ENCODE measurements at places on chromosomes 12 and 14. TPM values are rescaled to one million over a fixed set of nuclear protein-coding genes. Genes with fewer than 3 reads are reported as not detected.
A peak's percentile ranks its signal among the peaks of the same experiment; 100 is the strongest.

- peak; percentile 17 for DNase-seq
Measured at GRCh38 chr12:121610239-121611149, 15.8 kb upstream of the ORAI1 start.

DNA sequence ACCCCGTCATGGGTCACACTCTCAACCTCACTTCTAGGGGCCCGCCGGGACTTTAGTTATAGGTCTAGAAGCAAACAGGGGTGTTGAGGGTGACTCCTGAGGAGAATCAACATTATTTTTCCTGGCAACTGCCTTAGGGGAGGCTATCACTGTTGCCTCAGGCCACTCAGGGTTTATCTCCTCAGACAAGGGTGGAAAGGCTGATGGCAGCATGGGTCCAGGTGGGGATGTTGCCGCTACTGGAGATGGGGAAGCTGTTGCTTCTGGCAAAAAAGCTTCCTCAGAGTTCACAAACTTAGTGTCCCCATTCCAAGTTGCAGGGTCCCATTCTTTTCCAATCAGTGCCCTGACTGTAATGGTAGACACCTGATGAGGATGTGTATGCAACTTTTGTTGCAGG, 467.4 kb upstream of the RGS6 start:
- DNase-seq = no peak

SYCP3 gene
- not detected for total RNA-seq

DNA sequence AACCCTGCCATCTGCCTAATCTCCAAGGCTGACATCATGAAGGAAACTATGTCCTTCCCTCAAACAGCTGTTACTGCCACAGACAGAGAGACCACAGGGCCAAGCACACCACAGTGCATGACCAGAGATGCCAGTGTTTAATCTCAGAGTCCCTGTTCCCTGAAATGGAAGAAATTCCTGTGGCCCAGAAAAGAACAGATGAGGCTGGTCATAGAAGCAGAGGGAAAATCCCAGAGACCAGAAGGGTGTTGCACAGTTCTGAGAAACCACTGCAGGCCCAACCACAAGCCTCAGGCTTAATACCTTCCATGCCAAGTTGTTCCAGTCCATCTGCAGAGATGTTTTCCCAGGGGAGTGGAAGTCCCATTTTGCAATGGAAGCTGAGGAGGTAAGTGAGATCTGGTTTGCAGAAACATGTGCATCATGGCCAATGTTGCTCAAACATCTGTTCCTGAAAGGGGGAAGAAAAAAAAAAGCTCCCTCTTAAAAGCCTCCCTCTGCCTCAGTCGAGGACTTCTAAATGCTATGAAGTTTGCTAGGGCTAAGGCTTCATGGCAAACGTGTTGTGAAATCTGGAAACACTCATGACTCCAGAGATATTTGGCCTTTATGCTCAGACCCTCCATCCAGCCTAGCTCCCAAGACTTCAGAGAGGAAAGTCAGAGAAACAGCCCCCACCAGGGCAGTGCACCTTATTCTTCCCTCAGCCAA, 98.6 kb downstream of the SCARB1 start:
- no peak for DNase-seq

- peak; percentile 81 for DNase-seq
Measured at GRCh38 chr12:112978163-112979040, at the start of gene OAS2. Gene OAS2 (plus strand): TSS chr12:112978519. CDS start chr12:112978609, 90 bp downstream.

- DNase-seq = no peak
Measured at GRCh38 chr12:93135286-93136239, 206.5 kb upstream of the EEA1 start.

- DNase-seq = peak; percentile 22
Measured at GRCh38 chr14:35220920-35221319, 71.3 kb upstream of the PSMA6 start.

DNA sequence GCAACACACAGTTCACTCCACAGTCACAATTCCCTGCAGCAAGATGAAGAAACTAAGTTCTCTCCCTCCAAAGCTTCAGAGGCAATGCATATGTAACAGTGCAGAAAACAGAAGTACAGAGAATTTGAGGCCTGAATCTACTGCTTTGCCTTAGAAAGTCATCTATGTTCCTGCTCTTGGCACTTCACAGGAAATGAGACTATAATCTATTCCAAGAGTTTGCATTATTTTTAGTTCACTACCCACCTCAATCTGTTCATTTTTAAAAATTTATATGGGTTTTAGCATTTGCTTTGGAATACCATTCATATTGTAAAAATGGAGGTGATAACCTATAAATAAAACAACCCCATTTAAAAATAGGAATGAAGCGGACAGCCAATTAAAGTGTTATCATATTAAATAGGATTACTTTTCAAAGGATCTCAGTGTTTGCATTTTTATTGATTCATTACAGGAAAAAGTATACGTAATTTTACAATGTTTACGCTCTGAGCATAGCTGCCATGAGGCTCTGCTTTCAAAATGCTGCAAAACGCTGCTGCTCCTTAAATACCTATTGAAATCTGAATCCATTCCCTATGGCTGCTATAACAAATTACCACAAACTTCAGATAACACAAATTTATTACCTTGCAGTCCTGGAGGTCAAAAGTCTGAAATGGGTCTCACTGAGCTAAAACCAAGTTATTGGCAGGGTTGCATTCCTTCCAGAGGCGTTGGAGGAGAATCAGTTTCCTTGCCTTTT, 60.0 kb downstream of the ARMH4 start:
- DNase-seq = no peak

- no peak for DNase-seq
Measured at GRCh38 chr12:99418379-99418778, 229.2 kb upstream of the GARIN6 start.

GRCh38 chr12:113486722-113487121, 15.1 kb upstream of the LHX5 start:
- DNase-seq = no peak

GRCh38 chr14:75184492-75184891, 8.1 kb upstream of the TMED10 start:
- DNase-seq = no peak

- DNase-seq = no peak
Measured at GRCh38 chr12:75870878-75871277, 160.7 kb downstream of the PHLDA1 start.

GRCh38 chr12:64735442-64735841, 23.8 kb downstream of the GNS start:
- DNase-seq = no peak

- no peak for DNase-seq
Measured at GRCh38 chr12:105279460-105280056, 43.6 kb upstream of the APPL2 start.

GRCh38 chr12:80709811-80710726, 2.6 kb downstream of the MYF6 start:
- DNase-seq = no peak

BEST3 gene
- total RNA-seq = not detected

CD163L1 gene
- total RNA-seq = 0.37 TPM

DNA sequence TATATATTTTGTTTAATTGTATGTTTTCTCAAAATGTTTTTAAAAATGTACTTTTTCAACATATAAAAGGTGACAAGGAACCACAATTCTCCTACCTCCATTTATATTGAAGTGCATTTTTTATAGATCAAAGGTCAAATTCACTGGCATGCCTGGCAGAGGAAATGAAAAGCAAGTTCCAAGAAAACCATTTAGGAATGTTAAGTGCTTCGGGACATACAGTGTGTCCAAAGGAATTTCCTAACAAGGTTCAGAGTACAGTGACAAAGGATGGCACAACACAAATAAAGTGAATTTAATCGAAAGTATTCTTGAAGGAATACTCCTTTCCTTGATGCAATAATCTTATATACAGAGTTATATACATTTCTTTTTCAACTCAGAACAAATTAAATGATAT, 242.3 kb downstream of the CCER1 start:
- DNase-seq = no peak

INHBC gene
- total RNA-seq = not detected

NXPH4 gene
- 1.2 TPM for total RNA-seq

FGF23 gene
- not detected for total RNA-seq

DNA sequence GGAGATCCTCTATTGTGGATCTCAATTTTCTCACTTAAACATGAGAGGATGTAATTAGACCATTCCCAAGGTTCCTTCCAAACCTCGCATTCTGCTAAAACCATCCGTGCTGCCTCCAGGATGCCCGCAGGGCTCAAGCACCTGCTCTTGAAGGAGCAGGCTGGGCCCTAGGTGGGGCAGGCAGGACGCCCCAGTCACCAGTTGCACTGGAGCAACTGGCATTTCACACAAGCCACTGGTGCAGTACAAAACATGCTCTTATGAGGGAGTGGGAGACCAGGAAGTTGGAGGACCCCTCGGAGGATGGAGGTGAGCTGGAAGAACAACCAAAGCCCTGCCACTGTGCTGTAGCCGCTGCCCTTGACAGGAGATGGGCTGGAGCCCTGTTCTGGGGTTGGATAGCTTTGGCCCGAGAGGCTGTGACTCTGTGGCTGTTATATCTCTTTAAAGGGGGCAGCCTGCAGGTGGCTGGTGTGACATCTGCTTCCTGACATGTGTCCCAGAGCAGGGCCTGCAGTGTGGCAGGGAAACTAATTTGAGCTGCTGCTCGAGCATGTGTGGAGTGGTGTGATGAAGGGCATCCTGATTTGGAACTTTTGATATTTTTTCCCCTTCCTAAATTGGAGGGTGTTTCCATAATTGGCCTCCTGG, 122.2 kb downstream of the CRACR2A start:
- no peak for DNase-seq

DNA sequence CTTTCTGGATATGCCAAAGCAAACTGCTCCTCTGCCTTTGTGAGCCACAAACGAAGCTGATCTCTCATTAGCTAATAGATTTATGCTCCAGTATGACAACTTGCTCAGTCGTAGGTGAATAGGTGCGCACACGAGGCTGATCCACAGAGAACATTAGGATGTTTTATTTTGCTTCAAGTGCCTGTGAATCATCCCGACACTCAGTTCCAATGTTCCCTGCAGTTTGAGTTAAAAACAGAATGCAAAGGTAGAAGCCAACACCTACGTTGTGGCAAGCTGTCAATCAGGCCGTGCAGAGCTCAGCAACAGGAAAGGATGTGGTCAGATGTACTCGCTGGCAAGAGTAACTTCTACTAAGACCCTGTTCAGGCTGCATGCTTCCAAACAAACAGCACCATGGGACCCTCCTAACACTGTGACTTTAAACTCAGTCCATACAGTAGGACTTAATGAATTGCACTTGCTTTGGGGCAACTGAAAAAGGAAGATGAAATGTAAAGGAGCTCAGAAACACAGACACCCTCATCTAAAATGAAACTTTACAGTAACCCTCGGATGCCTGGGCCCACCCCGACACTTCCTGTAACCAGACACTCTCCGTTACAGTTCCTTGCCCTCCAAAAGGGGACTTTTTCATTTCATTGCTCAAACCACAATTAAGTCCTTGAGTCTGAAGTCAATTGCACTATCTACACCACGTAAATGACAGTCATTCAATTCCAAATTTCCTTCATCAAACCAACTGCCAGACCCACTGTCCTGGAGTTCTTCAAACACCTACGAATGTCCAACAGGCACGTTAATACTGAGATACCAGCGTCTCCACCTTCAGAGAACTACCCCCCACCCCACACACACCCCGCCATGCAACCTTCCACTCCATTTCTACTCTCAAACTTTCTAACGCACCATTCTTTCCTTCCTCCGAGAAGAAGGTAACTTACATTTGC, 1.6 kb downstream of the CCDC88C start:
- DNase-seq = no peak

DNA sequence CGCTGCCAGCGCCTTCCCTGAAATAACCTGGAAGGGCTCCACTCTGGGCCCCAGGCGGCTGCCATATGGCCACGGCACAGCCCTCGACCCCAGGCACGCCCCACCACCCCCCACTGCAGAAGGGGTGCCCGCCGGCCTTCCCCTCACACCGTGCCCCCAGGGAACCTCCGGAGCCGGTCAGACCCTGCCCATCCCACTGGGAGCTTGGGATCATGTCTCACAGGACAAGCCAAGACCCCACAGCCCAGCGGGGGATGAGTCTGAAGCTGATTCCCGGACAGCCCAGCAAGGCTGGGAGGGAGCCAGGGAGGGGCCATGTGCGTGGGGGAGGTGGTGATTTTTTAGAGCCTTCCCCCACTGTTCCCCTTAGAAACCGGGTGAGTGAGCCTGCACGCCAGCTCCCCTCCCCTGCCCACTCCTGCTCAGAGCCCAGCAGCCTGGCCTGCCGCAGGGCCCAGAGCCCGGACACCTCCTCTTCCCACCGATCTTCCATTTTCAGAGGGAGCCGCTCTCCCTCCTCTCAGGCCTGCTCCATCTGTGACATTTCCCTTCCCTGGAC, 1.4 kb downstream of the RIMBP2 start:
- no peak for DNase-seq

SLC16A7 gene
- 6.3 TPM for total RNA-seq

DNA sequence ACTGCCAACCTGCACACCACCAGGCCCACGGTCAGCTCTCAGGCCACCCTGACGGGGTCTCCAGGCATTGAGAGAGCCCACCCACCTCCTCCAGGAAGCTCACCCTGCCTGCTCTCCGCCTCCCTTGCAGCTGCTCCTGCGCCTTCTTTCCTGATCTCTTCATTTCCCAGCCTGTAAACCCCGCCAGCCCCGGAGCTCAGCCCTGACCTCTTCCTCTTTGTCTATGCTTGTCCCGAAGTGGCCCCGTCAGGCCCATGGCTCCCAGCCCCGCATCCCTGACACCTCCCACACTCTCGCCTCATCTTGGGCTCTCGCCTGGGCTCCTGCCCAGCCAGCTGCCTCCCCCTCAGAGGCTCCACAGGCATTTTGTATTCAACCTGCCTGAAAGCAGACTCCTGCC, 139.3 kb downstream of the CALM1 start:
- no peak for DNase-seq

GRCh38 chr14:53871951-53872350, 84.7 kb downstream of the BMP4 start:
- no peak for DNase-seq

- DNase-seq = no peak
Measured at GRCh38 chr14:21036751-21037150, 2.1 kb upstream of the RNASE13 start.

All from MG63 (cell line).